CD4-positive, alpha-beta T cell treated with Interleukin-10 for 1 hour (primary cell): ENCODE measurements at places on chromosomes 12 and 14.

DNA sequence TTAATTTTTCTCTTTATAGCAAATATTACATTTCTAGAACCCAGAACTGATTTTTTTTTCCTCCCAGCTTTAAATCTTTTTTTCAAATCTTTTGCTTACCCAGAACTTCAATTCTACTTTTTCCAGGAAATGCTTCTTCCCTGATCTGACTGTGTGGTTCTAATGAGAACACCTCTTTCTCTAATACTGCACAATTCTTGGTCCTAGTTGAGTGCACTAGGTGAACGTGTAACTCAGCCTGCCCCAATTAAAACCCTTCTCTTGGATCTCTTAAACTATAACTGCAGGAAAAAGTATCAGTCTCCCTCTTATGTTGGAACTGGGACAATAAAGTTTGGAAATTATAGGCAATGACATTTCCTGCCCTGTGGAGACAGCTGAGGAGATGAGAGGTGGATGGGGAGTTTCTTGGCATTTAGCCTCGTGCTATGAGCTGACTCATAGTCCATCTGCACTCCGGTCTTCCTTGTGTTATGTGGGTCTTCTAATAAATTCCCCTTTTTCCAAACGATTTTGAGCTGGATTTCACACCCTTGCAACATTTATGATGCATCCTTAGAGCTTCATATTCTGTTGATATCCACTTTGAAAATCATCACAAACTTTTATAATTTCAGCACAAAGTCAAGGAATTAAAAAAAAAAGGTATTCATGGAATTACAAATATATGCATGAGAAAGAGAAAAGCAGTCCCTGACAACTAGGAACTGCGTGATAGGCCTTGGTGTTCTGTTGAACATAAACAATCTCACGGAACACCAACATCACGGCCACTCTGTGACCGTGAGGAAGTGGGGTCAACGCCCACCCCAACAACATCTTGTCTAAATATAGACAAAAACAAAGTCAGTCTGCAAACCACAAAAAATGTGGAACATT is 52.4 kb downstream of the BRMS1L start:
- no peak for DNase-seq

DNA sequence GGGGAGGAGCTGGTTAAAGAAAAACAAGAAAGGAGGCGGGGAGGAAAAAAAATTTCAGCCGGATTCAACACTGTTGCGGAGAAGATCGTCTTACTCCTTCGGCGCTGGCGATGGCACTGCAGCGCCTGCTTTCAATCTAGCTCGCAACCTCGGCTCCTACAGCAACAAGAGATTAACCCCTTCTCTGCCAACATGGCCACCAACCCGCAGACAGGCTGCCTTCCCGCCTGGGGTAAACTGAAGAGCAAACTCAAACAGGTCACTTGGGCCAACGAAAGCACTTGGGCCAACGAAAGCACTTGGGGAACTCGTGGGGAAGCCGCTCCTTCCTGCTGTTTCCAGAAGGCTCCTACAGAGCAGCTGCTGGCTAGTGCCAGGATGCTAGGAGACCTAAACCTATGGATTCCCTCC is 73.7 kb downstream of the CIT start:
- no peak for DNase-seq

- no peak for DNase-seq
Measured at GRCh38 chr12:107948391-107948945, 174.0 kb downstream of the ASCL4 start.

DNA sequence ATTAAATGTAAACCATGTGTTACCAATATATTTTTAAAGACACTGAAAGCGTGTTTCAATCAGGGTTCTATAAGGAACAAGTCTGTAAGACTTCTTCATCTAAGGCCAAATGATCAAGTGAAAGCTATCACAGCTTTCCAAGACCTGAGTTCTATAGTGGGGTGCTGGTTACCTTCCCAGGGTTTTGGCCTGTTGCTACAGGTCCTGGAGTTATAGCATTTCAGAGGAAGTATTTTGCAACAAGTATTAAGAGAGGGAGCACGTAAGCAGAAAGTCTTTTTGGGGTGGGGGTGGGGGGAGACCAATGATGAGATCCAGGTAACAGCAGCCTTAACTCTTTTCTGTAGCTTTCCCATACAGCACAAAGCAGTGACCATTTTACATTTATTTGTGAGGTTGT is 43.8 kb downstream of the FOXN3 start:
- no peak for DNase-seq

DNA sequence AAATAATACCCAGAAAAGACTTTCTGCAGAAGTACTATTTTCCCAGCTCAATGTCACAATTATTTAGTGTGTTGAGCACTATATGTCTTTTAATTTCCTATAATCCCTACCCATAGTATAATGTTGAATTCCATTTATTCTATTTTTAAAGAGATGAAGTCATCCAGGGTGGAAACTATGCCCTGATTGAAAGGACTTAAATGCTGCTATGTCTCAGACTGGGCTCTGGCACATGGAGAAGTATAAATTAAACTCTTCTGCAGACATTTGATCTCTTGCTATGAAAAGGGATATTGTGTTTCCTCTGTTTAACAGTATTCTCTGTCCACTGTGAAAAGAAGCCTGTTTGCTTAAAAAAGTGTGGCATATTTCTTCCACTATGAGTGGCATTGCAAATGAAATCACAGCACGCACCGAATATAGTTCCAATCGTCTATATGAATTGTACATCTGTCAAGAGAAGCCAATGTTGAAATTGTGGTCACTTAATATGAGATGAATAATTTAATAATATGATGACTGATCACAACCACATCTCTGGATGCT is 192.3 kb downstream of the BCAT1 start:
- no peak for DNase-seq

GRCh38 chr14:61140271-61140670 is 140.9 kb downstream of the TMEM30B start:
- DNase-seq = no peak

DNA sequence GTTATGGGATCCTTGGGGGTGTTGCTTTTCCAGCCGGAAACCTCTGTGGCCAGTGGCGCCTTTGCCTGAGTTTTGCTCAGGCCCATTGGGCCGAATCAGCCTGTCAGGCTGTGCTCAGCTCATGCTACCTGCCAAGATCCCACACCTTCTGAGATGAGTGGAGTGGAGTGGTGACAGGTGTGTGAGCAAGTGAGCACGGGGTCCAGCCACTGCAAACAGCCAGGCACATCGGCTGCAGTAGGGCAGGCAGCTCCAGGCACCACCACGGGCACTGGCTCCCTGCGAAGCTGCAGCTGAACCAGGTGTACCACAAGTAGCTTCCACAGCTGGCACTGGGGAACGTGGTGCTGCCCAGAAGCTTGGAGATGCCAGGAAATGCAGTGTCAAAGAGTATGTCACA is 21.1 kb upstream of the WDR89 start:
- DNase-seq = no peak

- DNase-seq = peak; percentile 32
Measured at GRCh38 chr14:61562321-61563161, 132.8 kb upstream of the HIF1A start.

GRCh38 chr14:32564596-32564995 is 235.5 kb downstream of the AKAP6 start:
- peak; percentile 1 for DNase-seq

DNA sequence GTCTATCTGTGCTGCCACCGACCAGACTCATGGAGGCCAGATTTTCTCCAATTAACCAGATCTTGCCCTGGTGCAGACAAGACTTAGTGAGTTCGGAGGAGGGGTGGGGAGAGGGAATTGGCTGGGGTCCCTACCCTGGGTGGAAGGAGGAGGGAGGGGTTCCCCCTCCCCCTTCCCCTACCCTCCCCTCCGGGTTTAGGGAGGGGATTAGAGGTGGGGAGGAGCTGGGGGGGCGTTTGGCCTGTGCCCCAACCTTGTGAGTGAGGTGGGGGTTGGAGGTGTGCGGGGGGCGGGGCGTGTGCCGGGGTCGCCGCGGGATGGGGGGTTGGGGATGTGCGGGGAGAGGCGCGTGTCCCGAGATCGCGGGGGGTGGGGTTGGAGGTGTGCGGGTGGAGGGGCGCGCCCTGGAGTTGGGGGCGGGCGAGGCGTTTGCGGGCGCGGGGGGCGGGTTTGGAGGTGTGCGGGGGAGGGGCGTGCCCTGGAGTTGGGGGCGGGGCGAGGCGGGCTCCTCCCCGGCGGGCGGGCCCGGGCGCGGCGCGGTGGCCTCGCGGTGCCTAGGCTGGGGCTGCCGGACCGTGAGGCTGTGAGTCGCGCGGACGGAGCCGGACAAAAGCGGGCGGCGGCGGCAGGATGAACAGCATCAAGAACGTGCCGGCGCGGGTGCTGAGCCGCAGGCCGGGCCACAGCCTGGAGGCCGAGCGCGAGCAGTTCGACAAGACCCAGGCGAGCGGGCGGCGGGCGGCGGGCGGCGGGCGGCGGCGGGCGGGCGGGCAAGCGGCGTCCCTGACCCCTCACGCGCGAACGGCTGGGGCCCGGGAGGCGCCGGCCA is at the start of gene HIP1R:
TSS of gene HIP1R (plus strand) at position 537 of the 829 bp plus-strand sequence. CDS start at position 631, 94 bp downstream.
- DNase-seq = peak; percentile 61

DNA sequence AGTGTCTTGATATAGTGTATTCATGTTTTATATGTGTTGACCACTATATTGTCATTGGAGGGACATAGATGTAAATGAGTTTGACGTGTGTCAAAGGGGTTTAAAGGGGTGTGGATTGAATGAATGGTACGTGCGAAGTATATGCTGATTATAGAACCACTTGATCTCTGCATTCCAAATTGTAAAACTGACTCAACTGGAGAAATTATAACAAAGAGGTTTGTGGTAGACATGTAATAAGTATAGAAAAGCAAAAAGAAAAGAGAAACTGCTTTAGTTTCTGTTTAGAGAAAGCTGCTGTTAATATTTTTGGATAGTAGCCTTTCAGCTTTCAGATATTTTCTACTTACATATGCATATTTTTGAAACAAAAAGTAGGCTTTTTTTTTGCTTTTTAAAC is 8.9 kb upstream of the MYRFL start:
- no peak for DNase-seq

- DNase-seq = no peak
Measured at GRCh38 chr12:65685514-65685913, 138.8 kb upstream of the HMGA2 start.

DNA sequence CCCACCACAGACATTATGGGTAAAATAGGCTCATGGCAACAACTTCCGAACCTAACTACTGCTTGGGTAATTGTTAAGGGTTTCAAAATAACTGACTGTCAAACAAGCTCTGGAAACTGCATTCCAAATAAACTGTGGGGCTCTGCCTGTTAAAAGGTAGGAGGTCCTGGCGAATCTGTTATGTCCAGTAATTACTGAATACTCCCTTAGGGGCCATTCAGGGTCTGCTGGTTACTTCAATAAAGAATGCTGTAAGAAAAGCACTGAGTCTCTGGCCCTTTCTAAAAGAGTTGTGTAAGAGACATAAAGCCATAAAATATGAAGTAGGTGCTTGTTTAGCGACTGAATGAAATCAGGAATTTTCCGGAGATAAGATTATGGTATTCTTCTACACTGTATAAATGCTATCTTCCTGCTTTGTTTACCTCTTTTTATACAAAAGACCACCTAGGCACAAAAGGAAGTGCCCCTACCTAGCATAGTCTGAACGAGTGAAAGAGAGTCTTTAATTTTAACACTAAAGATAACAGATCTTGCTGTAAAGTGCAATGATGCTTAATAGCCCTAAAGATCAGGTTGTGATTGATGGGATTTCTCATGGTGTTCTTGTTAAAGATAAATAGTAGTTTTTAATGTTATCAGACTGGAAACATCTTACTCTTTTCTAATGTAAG is 127.8 kb downstream of the FBXL14 start:
- no peak for DNase-seq

GRCh38 chr14:104553166-104554087 is 26.1 kb upstream of the C14orf180 start:
- DNase-seq = no peak

GRCh38 chr12:43196268-43196907 is 355.6 kb downstream of the ADAMTS20 start:
- DNase-seq = no peak

DNA sequence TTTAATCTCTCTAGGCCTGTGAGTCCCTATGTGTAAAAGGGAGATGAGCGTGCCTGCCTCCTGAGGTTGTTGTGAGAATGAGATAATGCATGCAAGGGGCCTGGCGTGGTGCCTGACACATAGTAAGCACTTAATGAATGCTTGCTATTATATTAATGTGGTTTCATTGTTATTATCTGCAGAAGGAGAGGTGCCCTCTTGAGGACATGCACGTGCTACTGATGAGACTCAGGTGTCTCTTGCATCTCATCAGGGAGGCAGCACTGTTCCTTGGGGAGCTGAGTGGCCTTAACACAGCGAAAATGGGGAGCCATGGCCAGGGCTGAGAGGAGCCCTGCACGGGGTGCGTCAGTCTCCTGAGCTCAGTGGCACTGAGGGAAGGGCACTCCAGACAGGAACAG is 29.9 kb upstream of the BCDIN3D start:
- no peak for DNase-seq

DNA sequence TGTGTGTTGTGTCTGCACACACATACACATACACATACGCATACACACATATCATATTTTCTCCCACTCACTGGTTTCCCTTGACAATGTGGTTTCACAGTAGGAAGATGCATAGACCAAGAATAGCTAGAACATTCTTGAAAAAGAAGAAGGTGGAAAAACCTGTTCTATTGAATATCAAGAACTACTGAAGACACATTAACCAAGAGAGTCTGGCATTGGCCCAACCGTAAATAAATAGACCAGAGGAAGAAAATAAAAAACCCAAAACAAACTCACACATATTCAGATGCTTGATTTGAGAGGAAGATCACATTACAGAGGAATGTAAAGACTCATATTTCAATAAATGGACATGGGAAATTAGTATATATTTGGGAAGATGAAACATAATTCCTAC is 311.3 kb downstream of the FOXG1 start:
- DNase-seq = no peak

GRCh38 chr12:132151145-132151765 is 7.0 kb downstream of the NOC4L start:
- DNase-seq = no peak

DNA sequence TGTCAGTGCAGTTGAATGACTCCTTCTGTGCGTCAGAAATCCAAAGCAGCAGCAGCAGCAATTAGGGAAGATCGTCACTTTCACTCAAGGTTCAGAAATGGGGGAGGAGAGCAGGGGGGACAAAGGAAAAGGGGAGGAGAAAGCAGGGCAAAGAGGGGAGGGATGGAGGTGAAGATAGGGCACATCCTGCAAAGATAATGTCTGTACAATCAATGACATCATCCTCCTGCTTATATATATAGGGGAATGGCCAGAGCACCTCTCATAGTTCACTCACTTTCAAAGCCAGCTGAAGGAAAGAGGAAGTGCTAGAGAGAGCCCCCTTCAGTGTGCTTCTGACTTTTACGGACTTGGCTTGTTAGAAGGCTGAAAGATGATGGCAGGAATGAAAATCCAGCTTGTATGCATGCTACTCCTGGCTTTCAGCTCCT is at the start of gene NTS:
TSS of gene NTS (plus strand) at position 265 of the 431 bp plus-strand sequence. CDS start at position 374, 109 bp downstream.
- no peak for DNase-seq

GRCh38 chr14:95519699-95520098 is 3.2 kb upstream of the SYNE3 start:
- peak; percentile 74 for DNase-seq

GRCh38 chr12:121115530-121115929 is 17.1 kb upstream of the P2RX7 start:
- DNase-seq = no peak

DNA sequence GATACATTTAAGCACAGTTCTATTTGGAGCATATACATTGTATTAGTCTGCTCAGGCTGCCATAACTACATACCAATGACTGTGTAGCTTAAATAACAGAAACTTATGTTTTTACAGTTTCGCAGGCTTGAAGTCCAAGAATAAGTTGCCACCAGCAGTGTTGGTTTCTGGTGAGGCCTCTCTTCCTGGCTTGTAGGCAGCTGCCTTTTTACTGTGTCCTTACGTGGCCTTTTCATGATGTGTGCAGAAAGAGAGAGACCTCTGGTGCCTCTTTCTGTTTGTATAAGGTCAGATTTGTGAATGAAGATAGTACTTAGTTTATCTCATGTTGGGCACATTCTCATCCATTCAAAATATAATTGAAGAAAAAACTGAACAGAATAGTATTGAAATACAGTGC is 636.6 kb downstream of the FLRT2 start:
- no peak for DNase-seq
